ENCODE measurements at places on chromosomes 1 and 21.

GRCh38 chr1:30427545-30427944 lies 295.8 kb downstream of the MATN1 start:
- no peak for DNase-seq

DNA sequence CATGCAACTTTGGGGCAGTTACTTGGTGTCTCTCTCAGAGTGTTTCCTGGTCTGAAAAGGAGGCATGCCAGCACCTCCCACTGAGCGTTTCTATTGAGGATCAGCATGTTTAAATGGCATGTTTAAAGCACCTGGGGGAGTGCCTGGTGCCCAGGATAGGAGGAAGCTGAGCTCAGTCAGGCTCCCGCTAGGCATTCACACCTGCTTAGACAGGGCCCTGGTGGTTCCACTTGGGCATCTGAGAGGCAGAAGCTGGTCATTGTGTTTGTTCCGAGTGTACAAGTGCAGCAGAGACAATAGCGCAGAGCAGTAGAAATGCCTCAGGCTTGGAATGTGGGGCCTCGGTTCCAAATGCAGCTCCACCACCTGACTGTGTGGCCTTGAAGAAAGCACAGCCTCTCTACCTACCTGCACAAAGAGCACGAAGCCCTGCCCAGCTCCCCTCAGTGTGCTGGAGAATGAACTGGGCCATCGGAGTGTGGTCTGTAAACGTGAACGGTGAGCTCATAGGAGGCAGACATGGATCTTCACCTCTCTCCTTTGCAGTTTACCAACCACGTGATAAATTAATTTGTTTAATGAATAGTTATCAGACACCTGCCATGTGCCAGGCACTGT lies 20.3 kb upstream of the TMEM222 start:
- no peak for DNase-seq

- DNase-seq = no peak
These were observed 14.8 kb upstream of the C1orf174 start for GRCh38 chr1:3914911-3915310.

DNA sequence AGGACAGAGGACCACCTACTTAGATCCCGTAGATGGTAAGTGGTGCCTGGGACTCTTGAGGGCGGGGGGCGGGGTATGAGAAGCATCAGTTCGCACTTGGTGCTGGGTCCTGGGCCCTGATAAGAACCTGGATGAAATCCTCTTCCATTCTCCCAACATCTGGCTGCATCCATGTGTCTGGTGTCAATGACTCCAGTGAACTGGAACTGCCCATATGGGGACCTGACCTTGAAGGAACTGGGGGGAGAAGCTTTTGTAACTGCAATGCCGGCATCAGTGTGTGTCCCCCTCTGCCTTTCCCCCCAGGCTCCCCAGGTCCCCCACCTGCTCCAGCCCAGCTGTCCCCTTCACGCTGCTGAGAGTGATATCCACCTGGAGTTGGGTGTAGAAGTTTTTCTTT lies 49.7 kb upstream of the EPB41 start:
- DNase-seq = no peak

- DNase-seq = no peak
These were observed 411.2 kb upstream of the CAMK1G start for GRCh38 chr1:209172286-209172685.

DNA sequence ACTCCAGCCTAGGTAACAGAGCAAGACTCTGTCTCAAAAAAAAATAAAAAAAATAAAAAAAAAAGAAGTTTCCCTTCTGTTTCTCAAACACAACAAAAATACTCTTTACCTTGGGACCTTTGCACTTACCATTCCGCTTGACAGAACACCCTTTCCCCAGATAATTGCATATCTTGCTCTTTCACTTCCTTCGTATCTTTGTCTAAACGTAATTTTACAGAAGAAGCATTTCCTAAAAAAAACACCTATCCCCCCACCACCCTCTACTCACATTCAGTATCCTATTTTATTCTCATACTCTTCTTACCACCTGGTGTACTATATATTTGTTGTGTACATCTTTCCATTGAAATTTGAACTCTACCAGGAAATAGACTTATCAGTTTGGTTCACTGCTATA lies 32.7 kb downstream of the ASH1L start:
- DNase-seq = no peak

DNA sequence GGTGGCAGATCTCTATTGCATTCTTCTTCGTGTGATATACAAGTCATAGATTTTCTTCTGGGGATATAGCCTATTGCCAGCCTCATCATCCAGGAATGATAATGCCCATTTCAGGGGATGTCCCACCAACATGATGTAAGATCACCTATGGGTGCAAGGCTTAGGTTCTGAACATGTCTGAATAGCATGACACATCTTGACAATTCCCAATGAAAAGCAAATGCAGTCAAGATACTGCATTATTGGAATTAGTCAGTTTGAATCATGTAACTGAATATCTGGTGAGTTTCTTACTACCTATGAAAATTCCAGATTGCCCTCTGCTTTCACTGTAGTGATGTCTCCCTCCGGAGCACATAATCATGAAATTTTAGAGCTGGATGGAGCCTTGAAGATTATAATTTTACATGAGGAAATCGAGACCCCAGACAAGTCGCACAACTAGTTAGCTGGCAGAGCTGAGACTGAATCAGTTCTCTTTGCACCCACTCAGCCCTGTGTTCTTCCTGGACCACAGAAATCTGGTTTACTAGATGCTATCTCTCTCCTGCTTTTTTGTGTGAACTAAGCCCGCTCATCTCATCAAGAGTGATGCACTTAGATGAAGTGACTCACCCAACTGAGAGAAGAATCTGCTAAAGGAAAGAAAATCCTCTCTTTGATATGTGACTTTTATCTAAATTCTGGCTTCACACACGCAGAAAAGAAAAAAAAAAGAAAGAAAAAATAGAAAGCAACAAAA lies 65.0 kb downstream of the WDR64 start:
- no peak for DNase-seq

- DNase-seq = no peak
These were observed 14.1 kb upstream of the MATN1 start for GRCh38 chr1:30737357-30738039.

DNA sequence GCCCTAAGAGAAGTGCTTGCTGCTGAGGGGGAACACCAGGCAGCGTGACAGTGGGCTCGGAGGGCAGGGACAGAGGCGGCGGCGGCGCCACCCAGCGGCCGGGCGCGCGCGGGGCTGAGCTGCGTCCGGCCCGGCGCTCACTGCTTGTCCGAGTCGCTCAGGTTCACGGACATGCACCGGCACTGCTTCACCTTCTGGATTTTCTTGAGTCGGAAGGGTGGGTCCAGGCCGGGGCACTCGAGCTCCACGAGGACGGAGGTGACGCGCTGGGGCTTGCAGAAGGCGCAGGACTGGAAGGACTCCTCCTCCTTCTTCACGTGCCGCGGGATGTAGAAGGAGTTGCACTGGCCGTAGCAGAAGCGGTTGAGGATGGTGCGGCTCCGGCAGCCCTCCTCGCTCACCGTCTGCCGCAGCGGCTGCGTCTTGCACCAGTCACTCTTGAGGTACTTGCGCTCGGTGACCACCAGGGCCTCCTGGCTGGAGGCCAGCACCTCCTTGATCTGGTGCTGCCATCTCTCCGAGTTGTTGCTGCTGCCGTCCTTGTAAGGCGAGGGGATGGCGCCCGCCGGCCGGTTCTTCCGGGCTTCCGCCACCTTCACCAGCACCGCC lies 119.0 kb downstream of the GREM2 start:
- DNase-seq = no peak

GRCh38 chr21:27298465-27298864 lies 331.6 kb upstream of the ADAMTS5 start:
- DNase-seq = no peak

DNA sequence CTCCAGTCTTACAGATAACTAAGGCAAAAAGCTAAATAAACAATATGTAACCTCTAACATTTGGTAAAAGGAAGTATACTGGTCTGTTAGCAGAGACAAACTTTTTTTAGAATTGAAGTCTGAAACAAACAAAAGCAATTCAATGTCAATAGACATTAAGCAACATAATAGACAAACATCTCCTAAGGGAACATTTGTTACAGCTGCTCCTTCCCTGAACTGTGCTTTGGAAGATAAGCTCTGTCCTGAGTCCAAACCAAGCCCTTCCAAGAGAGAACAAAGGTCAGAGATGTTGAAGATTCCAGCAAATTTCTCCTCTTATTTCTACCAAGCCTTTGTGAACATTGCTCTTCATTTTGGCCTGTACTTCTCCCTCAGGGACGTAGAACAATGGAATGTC lies 25.3 kb downstream of the FMO2 start:
- no peak for DNase-seq

DNA sequence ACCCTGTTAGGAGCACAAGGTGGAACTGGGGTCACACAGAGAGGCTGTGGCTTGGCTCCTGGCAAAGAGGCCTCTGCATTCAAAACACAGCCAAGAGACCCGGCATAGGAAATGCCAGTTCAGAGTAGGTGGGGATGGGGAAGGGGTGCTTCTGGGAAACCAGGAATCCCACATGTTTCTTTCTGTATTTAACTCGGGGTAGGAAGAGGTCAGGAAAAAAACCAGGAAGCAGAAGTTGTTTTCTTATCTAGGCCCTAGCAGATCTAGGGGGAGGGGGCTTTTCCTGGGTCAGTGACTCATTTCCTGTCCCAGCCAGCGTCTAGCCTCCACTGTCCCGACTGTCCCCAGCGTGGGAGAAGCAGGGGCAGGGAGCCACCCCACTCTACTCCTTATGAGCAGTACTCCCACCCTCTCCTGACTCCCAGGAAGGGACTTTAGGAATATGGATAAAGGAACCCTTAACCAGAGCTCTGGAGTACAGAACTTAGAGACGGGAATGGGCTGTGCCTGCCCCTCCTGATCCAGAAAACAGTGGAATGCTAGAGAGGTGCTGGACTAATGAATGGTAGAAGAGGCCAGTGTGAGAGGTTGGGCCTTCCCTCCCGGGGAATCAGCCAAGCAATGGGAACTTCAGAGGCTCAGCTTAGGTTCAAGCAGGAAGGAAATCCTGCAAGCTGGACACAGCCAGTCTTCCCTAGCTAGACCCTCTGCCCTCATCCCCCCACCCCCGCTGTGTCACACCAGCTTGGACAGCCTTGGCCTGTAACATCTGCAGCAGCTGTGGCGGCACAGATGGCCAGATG lies 5.7 kb downstream of the FHL3 start:
- peak; percentile 84 for DNase-seq

DNA sequence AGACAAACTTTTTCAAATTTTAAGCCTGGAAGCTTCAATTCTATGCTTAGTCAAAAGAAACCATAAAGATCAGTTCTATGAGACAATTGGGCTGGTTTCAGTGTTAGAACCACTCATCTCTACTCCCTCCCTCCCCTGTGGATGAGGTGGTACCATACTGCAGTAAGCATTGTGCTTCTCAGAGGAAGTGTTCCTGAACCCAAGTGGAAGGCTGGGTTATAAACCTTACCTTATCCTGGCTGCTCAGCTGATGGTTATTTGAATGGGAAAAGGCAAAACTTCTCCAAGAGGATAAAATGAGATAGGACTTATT lies 34.1 kb upstream of the RGL1 start:
- no peak for DNase-seq

DNA sequence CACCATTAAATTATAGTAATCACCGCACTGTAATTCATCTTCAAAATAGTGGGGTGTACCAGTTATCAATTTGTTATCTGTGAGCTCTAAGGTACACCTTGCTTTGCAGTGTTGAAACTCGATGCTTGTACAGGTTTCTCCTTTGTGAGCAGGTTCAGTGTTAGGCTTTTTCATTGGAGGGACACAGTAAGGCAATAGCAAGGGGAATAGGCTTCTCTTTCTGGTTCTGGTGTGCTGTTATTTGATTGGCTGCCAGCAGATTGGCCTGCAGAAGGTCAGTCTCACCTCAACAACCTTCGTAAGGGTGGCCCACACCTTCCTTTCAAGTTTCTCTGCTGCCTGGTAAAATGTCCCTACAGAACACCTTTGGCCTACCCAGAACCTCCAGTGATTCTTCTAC lies 76.2 kb upstream of the B3GALT2 start:
- DNase-seq = no peak

GRCh38 chr1:43814401-43814800 lies 107.1 kb downstream of the ST3GAL3 start:
- no peak for DNase-seq

- no peak for DNase-seq
These were observed 23.2 kb downstream of the RUNX3 start for GRCh38 chr1:24906760-24907490.

DNA sequence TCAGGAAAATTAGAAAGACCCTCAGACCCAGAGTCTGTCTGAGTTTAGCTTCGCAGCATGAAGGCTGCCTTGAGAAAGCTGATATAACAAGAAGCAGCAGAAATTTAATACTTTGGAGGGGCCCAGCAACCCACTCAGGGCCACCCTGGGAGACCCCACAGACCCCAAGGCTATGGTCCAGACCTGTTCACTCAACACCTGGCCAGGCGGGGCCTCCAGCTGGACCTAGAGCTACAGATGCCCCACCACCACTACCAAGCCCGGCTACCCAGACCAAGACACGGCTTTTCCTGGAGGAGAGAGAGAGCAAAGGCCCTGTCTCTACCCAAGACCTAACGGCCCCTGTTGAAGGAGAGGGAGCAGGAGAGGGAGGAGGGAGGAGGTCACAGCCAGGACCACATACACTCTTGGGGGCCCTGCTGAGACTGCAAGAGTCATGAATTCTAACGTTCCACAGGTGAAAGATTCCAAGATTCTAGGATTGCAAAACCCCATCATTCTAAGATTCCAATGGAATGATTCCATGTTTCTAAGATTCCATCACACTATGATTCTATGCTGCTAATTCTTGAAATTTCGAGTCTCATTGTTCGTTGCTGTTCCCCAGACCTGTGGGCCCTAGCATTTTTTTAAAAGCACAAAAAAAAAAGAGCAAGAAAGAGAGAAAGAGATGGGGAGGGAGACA lies 53.2 kb downstream of the LACTBL1 start:
- DNase-seq = no peak

- DNase-seq = no peak
These were observed 245.7 kb upstream of the RGS18 start for GRCh38 chr1:191912517-191912916.

DNA sequence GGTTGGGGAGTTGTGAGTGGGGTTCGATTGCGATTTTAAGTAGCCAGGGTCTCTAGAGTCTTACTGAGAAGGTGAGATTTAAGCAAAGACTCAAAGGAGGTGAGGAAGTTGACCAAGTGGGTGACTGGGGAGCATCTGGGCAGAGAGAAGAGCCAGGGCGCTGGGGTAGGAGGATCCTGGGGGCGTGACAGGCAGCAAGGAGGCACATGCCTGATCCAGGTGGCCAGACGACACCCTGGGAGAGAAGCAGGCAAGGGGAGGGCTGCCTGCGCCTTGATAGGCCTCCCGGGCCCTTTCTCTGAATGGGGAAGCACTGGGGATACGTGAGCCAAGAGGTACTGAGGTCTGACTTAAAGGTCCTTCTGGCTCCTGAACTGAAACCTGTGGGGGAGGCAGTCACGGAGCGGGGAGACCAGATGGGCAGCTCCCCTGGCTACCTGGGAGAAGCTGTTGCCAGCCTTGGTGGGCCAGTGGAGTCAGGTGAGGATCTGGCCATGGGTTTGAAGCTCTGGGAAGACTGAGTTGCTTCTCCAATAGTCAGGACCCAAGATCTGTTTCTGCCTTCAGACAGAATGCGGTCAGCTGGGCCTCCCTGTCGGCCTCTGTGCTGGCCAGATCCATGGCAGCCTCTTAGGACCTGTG lies 5.4 kb downstream of the ZBTB48 start:
- DNase-seq = no peak

Measured in CMK (cell line).